ENCODE measurements at places on chromosomes 1 and 21. TPM values are rescaled to one million over a fixed set of nuclear protein-coding genes. Genes with fewer than 3 reads are reported as not detected.
A peak's percentile ranks its signal among the peaks of the same experiment; 100 is the strongest.

- no peak for DNase-seq
Measured at GRCh38 chr1:92949937-92950817, 11.1 kb downstream of the DIPK1A start.

GRCh38 chr1:52348704-52349300, 17.2 kb downstream of the CC2D1B start:
- DNase-seq = no peak

DNA sequence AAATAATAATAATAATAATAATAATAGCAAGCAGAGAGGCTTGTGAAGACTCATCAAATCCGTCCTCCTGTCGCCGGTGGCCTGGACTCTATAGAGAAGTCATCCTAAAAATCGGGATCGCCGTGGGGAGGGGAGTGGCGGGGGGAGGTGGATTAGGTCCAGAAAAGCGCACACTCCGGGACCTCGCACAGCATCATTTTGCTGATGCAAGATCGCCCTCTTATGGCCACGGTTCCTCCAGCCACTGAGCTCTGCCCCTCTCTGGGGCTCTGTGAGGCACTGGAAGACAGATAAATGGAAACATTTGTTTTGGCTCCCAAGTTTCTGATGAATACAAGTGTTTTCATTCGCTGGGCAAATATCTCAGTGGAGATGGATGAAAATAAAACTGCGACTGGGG, 612.0 kb downstream of the MATN1 start:
- DNase-seq = no peak

DNA sequence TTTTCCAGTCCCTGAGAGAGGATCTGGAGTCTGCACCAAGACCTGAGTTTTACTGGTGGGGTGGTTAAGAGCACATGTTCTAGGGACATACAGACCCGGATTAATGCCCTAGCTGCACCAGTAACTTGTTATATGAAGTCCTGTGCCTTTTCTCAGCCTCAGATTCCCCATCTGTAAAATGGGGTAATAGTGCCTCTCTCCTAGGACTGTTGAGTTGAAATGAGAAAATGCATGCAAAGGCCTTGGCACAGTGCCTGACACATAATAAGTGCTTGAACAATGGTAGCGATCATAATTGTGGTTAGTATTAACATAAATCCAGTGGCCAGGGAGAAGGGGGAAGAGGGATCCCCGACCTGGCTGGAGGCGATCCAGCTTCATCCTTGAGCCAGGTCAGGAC, 12.3 kb downstream of the AHDC1 start:
- DNase-seq = no peak

- no peak for DNase-seq
Measured at GRCh38 chr1:22625262-22625925, 11.0 kb upstream of the C1QA start.

DNA sequence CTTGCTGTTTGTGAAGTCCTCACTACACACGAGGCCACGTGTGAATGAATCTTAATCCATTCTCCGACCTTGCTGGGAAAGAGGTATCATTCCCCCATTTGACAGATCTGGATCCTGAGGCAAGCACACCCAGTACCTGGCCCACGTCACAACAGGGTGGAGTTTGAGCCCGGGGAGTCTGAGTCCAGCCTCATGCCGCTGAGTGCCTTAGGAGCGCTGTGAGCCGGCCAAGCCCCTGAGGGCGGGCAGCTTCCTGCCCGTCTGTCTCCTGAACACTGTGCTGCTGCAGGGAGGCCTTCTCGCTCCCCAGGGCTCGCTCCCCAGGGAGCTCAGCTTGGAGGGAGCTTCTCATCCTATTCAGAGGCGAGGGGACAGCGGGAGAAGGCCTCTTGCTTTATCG, 29.7 kb downstream of the SLC45A1 start:
- DNase-seq = no peak

DNA sequence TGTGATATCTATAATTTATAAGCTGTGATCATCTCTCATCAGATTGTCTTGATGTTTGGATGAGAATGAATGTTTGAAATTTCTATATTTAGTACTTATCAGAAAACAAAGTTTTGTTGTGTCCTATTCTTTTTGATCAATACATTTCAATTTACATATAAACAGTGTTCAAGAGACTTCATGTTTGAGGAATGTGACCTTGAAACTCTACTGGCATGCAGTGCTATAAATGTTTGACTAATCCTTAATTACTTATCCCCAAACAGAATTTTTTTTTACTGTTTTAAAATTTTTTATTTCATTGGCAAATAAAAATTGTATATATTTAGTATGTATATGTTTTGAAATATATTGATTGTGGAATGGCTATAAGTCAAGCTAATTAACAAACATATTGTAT, 1.5 kb upstream of the PRKAA2 start:
- DNase-seq = no peak

- DNase-seq = peak; percentile 59
Measured at GRCh38 chr1:21669258-21670058, at the start of gene RAP1GAP. TSS of gene RAP1GAP (minus strand) at chr1:21669357. CDS start at chr1:21620032, 49,325 bp downstream.

DNA sequence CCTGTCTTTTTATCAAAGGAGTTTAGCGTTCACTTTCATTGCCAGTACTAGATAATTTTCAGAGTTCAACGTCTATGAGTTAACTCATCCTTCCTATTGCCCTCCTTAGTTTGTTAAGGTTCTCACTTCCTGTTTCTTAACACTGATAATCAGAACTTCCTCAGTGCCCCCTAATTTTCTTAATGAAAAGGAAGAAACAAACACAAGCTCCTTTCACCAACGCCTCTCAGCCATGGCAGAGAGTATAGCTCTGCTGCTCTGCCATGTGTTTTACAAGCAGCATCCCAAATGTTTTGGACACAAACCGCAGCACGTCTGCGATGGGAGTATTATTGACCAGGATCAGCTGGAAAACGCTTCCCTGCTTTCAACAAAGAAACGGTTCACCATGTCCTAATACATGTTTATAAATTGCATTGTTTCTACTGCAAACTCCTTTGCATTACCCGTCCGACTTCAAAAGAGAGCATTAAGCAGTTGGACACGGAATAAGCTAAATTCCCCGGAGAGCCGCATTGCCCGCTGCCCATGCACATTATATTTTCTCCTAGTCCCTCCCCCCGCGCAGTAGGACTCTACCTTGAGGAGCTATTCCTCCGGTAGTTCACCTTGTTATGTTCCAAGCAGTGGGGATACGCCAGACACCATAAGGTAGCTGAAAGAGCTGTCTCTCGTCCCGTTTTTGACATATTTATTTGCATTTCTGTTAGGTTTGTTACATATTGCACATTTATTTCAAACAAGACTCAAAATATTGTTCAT, 561 bp downstream of the OLFM3 start:
- DNase-seq = no peak

DNA sequence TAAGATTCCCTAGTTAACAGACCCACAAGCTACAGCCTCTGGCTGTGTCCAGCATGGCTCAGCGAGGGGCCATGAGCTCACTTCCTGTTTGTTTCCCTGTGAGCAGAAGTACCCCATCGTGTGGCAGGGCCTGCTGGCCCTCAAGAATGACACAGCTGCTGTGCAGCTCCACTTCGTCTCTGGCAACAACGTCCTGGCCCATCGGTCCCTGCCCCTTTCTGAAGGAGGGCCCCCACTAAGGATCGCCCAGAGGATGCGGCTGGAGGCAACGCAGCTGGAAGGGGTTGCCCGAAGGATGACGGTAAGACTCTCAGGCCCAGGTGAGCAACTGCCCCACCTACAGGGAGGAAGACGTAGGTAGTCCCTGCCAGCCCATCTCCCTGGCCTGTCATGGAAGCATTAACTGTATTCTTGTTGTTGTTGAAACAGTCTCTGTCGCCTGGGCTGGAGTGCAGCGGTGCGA, 38.2 kb downstream of the ZBTB17 start:
- peak; percentile 62 for DNase-seq

- DNase-seq = no peak
Measured at GRCh38 chr1:23020706-23021405, 1.6 kb downstream of the KDM1A start.

GRCh38 chr1:11984576-11984975, 4.3 kb downstream of the MFN2 start:
- DNase-seq = no peak

GRCh38 chr1:49213301-49213700, 436.6 kb upstream of the BEND5 start:
- DNase-seq = no peak

- DNase-seq = no peak
Measured at GRCh38 chr1:71054281-71054731, 6.7 kb upstream of the PTGER3 start.

DNA sequence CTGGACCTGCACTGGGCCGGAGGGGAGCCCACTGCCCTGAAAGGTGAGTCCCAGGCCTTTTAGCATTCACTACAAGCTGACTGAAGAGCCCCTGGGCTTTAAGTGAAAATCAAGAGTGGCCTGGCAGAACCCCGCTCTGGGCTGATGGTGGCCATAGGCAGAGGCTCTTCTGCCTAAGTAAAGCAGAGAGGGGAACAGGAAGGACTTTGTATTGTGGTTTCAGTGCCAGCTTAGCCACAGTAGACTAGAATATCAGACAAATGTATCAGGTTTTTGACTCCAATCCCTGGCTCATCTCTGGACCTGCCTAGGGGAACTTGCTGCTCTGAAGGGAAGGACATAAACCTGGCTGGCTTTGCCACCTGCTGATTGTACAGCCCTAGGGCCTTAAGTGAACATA, 10.2 kb upstream of the HENMT1 start:
- no peak for DNase-seq

GRCh38 chr1:100266741-100267140, 725 bp downstream of the RTCA start:
- DNase-seq = no peak

- DNase-seq = peak; percentile 64
Measured at GRCh38 chr1:156931974-156932710, 11.7 kb downstream of the LRRC71 start.

Gene PEAR1
- 4.2 TPM for total RNA-seq

Gene C2CD4D
- not detected for total RNA-seq

Gene RPS27
- 1,466 TPM for total RNA-seq

Gene GBP5
- 1.4 TPM for total RNA-seq

Gene LRRC53
- total RNA-seq = not detected

Gene FCAMR
- total RNA-seq = not detected

Gene WNT9A
- total RNA-seq = 8.6 TPM

Gene OR2L3
- 0.27 TPM for total RNA-seq

Gene ARHGEF16
- 1.1 TPM for total RNA-seq

Gene GJB5
- total RNA-seq = not detected

Gene EPHX1
- total RNA-seq = 68.5 TPM

Measured in sigmoid colon (tissue), 7 donors.